ENCODE measurements at places on chromosomes 2 and 18. TPM values are rescaled to one million over a fixed set of nuclear protein-coding genes. Genes with fewer than 3 reads are reported as not detected.

DNA sequence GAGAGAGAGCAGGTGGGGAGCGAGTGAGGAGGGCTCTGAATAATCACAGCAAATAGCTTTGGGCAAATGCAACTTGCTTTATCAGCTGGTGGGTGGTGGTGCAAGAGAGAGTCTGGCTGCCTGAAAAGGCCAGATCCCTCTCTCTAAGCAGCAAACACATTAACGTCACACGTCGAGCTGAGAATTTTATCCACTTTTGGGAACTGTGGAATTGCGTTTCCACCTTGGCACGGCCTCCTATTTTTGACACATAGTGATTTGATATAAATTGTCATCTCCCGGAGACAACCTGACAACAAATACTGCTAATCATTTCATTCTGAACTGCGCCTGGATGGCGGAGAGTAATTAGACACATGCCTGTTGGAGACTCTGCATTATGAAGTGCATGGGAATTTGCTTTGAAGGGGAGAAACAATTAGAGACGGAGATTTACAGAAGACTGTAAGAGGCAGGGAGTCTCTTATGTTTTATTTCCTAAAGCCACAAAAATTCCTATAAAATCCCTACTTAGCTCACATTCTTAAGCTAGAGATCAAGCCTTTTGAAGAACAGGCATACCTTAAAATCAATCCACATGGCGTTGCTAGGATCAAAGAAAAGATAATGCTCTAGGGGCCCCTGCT is 634.1 kb downstream of the TDRD15 start:
- no peak overlapping the region for H3K27ac ChIP-seq
- no peak overlapping the region for H3K4me3 ChIP-seq
- no peaks in the 10 kb centered on the region for H3K27me3 ChIP-seq

- no peak overlapping the region for H3K27ac ChIP-seq
- no peaks in the 10 kb centered on the region for H3K36me3 ChIP-seq
- DNase-seq, result no peak
- H3K27me3 ChIP-seq, result peaks cover 92% of the 10 kb centered on the region
- H3K4me3 ChIP-seq, result no peak overlapping the region
These were observed 2.4 kb upstream of the POU3F3 start for GRCh38 chr2:104851291-104852089.

Gene DPYSL5
- total RNA-seq, result not detected

DNA sequence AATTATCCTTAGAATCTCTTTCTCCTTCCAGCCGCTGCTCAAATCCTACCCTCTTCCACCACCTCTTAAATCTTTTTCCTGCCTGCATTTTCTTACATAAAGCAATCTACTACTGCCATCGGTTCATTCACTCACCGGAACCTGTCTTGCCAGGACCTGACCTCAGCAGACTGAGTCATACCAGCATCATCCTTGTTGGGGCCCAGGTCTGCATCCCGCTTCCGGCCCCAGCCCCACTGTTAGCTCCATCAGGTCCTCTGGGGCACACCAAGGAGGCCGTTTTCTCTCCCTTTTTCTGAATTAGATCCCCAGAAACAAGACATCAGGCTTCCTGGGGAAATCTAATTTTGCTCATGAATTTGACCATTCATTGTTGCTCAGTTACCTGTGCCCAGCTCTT is 42.7 kb upstream of the TGFA start:
- DNase-seq, result no peak
- no peak overlapping the region for H3K27ac ChIP-seq
- no peaks in the 10 kb centered on the region for H3K4me1 ChIP-seq
- no peaks in the 10 kb centered on the region for H3K36me3 ChIP-seq
- no peak overlapping the region for H3K4me3 ChIP-seq
- no peaks in the 10 kb centered on the region for H3K27me3 ChIP-seq

GRCh38 chr2:30428827-30429461 is 18.1 kb upstream of the LCLAT1 start:
- DNase-seq, result no peak
- no peak overlapping the region for H3K27ac ChIP-seq
- H3K36me3 ChIP-seq, result no peaks in the 10 kb centered on the region
- H3K4me1 ChIP-seq, result no peaks in the 10 kb centered on the region
- H3K4me3 ChIP-seq, result no peak overlapping the region

- no peaks in the 10 kb centered on the region for H3K4me1 ChIP-seq
- H3K36me3 ChIP-seq, result no peaks in the 10 kb centered on the region
- DNase-seq, result no peak
- no peak overlapping the region for H3K4me3 ChIP-seq
These were observed 112.8 kb downstream of the PHLPP1 start for GRCh38 chr18:62828091-62828640.

DNA sequence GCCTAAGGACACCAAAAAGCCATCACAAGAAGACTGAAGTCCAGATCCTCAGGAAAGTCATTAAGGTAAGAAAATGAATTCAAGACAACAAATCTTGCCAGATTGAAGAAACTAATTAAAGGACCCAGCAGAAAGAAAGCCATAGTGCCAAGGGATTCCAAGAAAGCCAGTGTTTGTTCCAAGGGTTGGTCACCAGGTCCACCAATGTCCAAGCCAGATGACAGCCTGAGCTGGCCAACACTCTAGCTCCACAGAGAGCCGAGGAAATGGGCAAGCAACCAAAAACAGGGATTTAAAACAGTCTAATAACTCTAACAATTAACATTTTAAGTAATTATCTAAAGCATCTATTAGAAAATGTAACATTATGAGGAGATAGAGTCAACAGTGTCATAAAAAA is 49.2 kb downstream of the DNER start:
- no peaks in the 10 kb centered on the region for H3K4me1 ChIP-seq
- H3K36me3 ChIP-seq, result no peaks in the 10 kb centered on the region
- no peak overlapping the region for H3K4me3 ChIP-seq
- H3K27ac ChIP-seq, result no peak overlapping the region

- no peak overlapping the region for H3K4me3 ChIP-seq
- no peaks in the 10 kb centered on the region for H3K4me1 ChIP-seq
- H3K27me3 ChIP-seq, result no peaks in the 10 kb centered on the region
- DNase-seq, result no peak
- no peaks in the 10 kb centered on the region for H3K36me3 ChIP-seq
These were observed 93.7 kb downstream of the TDRD15 start for GRCh38 chr2:21217442-21217841.

DNA sequence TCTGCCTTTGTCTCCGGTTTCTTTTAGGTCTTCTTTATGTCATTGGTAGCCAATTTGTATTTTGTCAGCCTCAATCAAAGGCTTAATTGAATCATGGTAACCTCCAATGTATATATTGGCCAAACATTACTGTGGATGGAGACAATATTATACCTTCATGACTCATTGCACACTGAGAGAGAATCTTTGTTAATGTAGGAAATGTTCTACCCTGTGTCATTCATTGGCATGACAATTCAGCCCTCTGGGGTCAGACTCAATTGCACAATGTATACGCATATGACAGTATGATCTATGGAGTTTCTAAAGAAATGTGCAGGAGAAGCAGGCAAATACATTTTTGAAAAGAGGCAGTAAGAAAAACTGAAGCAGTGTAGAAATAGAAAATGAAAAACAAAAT is 162.6 kb downstream of the PDE11A start:
- no peaks in the 10 kb centered on the region for H3K27me3 ChIP-seq
- H3K4me1 ChIP-seq, result no peaks in the 10 kb centered on the region
- H3K4me3 ChIP-seq, result no peak overlapping the region
- no peaks in the 10 kb centered on the region for H3K36me3 ChIP-seq
- DNase-seq, result no peak

Gene ACVR1C
- total RNA-seq, result 1.6 TPM

Gene LINC00305
- 1.0 TPM for total RNA-seq
